ENCODE measurements at places on chromosomes 3 and 15. TPM values are rescaled to one million over a fixed set of nuclear protein-coding genes. Genes with fewer than 3 reads are reported as not detected.

The NEIL1 gene
- polyA plus RNA-seq, result 40.2 TPM

The NANOGP8 gene
- 0.21 TPM for polyA plus RNA-seq

The ROPN1 gene
- not detected for polyA plus RNA-seq

The SI gene
- not detected for polyA plus RNA-seq

The CRABP1 gene
- 58.9 TPM for polyA plus RNA-seq

The LRRC28 gene
- polyA plus RNA-seq, result 24.1 TPM

The SERPINI1 gene
- 34.7 TPM for polyA plus RNA-seq

The FAM81A gene
- 21.1 TPM for polyA plus RNA-seq

The SEMA3G gene
- polyA plus RNA-seq, result 5.7 TPM

The CLDN18 gene
- 0.67 TPM for polyA plus RNA-seq

The TPRG1 gene
- 0.53 TPM for polyA plus RNA-seq

The ST3GAL6 gene
- polyA plus RNA-seq, result 74.2 TPM

The MRAS gene
- 31.5 TPM for polyA plus RNA-seq

The DLL4 gene
- polyA plus RNA-seq, result 8.3 TPM

The CP gene
- polyA plus RNA-seq, result 0.85 TPM

The LYZL4 gene
- not detected for polyA plus RNA-seq

The NR2F2 gene
- 726 TPM for polyA plus RNA-seq

The GOLGA8S gene
- 1.5 TPM for polyA plus RNA-seq

The FGF12 gene
- 12.8 TPM for polyA plus RNA-seq

The DUOXA2 gene
- not detected for polyA plus RNA-seq

The SCAP gene
- polyA plus RNA-seq, result 75.7 TPM

The ZNF148 gene
- 36.6 TPM for polyA plus RNA-seq

The CKMT1A gene
- polyA plus RNA-seq, result 1.7 TPM

The TMEM44 gene
- polyA plus RNA-seq, result 22.9 TPM

The AHSG gene
- 0.39 TPM for polyA plus RNA-seq

The GHSR gene
- polyA plus RNA-seq, result not detected

The STX19 gene
- polyA plus RNA-seq, result not detected

The IP6K1 gene
- 51.6 TPM for polyA plus RNA-seq

The FOXB1 gene
- not detected for polyA plus RNA-seq

The SUSD5 gene
- 7.3 TPM for polyA plus RNA-seq

All from left renal pelvis (tissue), 4 donors.